ENCODE measurements at places on chromosomes 12 and 14.

- no peak for DNase-seq
Observed at GRCh38 chr14:69882116-69882864, 3.1 kb downstream of the SMOC1 start.

DNA sequence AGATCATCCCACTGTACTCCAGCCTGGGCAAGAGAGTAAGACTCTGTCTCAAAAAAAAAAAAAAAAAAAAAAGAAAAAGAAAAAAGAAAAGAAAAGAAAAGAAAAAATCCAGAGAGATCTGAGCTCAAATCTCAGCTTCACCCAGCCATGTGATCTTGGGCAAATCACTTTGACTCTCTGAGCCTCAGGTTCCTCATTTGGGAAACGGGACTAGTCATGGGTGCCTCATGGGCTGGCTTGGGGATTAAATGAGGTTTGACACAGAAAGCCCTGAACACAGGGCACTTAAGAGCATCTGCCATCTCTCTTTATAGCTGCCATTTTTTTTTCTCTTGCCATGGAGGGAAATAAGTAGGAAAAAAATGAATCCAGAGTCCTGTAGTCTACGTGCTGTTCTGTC is 86.2 kb upstream of the MYL2 start:
- DNase-seq: no peak

GRCh38 chr12:29730481-29730880 is 53.3 kb downstream of the TMTC1 start:
- DNase-seq: no peak

- DNase-seq: no peak
Observed at GRCh38 chr14:33486332-33486890, 464.5 kb downstream of the EGLN3 start.

DNA sequence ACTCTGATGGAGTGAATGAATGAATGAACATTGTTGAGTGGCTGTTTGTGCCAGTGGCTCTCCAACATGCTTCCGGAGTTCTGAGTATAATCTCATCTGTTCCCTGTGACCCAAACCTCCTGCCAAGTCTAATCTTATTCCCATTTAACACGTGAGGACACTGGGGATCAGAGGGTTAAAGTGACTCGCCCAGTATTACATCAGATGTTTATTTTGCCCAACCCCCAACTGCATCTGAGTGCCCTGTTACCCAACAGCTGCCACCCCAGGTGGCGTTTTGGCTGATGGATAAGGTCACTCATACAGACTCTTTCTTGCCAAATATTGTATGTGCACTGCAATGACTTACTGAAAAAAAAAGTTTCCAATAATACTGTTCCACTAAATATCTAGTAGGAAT is 210.9 kb downstream of the EXOC5 start:
- no peak for DNase-seq

DNA sequence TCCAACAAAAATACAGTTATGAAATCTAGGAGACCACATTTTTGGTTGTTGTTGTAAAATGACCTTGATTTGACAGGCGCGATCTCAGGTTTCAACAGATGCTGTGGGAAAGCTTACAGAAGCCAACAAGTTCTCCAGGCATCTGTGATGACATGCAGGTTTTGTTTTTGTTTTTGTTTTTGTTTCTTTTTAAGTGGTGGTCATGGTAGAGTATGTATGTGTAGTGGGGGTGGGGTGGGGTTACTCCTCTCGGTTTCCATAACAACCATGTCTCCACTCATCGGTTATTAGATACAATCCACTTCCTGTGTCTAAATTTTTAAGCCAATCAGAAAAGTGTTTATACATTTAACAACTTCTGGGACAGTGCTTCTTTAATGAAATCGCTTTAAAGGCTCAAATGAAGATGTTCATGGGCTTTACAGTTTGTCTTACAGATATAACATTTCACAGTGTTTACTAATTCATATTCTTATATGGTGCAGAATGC is 199.9 kb upstream of the FOXN3 start:
- DNase-seq: no peak

- no peak for DNase-seq
Observed at GRCh38 chr12:46160101-46160980, 108.5 kb downstream of the SLC38A1 start.

DNA sequence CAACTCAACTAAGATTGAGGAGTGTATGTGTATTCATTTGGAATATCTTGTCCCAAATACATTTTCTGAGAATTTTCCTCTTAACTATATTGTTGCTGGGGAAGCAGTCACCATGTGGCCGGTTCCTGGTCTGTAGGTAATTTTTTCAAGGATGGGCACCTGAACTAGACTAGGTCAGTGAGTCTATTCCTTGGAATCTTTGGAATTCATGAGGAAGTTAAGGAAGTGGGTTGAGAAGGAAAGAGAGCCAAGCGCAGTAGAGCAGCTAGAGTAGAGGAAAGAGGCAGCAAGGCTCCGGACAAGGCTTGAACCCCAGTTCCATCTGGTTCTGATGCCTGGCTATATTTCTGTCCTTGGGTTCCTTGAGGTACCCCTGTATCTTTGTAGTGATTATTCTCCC is 183.7 kb downstream of the DACT1 start:
- DNase-seq: no peak

DNA sequence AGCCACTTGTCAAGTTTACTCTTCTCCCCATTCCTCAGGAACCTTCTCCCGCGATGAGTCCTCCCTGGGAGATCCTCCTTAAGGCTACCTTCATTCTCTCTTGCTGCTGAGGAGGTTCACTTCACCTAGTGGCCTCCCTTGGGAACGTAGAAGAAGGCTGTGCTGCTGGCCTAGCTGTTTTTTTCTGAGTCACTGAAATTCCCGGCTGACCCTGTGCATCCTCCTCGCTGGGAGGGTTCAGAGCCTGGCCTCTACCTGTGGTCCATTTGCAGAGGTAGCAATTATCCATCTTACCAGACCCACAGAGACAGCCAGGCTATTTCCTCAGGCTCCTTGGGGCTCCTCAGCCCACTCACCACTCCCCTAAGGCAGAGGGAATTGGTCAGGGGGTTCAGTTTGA is 4.6 kb downstream of the KRT82 start:
- no peak for DNase-seq

GRCh38 chr14:95876761-95877538 is at the start of gene TUNAR:
Gene TUNAR (plus strand): TSS chr14:95876832.
- DNase-seq: no peak

DNA sequence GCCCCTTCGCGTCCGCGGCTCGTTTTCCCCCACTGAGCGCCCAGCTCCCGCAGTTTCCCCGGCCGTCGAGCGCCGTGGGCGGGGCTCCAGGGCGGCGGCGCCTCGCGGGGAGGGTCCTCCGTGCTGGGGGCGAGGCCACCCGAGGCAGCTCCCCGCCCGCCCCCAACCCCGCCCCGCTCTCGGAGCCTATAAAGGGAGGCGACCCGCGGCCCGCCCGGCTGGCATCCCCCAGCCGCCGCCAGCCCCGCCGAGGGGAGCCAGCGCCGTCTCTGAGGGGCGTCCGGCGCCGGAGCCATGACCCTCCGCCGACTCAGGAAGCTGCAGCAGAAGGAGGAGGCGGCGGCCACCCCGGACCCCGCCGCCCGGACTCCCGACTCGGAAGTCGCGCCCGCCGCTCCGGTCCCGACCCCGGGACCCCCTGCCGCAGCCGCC is at the start of gene TAMALIN:
TSS of gene TAMALIN (plus strand) at position 221 of the 432 bp plus-strand sequence. CDS start at position 295, 74 bp downstream.
- DNase-seq: peak; percentile 68

DNA sequence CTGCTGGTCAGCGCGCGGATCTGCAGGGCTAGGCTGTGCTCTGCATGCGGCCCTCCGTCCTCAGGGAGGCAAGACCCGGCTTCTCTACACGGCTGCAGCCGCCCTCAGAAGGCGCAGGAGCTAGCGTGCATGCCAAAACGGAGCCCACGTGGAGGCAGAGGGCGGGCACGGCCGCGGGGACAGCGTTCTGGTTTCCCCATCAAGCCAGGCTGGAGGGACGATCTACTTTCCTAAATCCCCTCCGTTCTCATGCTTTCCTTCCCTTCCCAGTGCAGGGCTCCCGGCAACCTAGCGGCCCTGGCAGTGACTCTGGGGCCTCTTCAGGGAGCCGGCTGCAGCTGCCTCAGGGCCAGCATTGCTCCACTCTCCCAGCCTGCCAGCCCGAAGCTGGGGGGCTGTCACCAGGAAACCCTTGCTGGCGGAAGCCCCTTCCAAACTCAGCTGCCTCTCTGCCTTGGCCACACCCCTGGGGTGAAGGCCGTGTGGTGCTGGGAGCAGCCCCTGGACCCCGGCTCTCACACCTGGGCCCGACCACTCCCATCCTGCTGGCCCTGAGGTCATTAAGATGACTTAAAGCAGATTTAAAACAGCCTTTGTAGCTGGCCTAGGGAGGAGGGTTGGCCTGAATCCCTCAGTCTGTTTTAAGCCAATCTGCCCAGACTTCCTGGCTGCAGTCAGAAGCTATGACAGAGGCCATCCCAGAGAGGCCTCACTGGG is 9.2 kb upstream of the GOLGA3 start:
- DNase-seq: no peak

DNA sequence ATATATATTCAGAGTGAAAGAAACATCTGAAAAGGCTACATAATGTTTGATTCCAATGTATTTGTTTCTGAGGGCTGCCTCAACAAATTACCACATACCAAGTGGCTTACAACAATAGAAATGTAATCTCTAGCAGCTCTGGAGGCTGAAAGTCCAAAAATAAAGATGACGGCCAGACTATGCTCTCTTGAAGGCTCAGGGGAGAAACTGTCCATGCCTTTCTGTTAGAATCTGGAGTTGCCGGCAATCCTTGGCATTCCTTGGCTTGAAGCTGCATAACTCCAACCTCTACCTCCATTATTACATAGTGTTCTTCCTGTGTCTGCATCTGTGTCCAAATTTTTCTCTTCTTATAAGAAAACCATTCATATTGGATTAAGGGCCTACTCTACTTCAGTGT is 68.1 kb upstream of the PLEKHG7 start:
- no peak for DNase-seq

- no peak for DNase-seq
Observed at GRCh38 chr12:89384050-89384758, 31.9 kb upstream of the DUSP6 start.

DNA sequence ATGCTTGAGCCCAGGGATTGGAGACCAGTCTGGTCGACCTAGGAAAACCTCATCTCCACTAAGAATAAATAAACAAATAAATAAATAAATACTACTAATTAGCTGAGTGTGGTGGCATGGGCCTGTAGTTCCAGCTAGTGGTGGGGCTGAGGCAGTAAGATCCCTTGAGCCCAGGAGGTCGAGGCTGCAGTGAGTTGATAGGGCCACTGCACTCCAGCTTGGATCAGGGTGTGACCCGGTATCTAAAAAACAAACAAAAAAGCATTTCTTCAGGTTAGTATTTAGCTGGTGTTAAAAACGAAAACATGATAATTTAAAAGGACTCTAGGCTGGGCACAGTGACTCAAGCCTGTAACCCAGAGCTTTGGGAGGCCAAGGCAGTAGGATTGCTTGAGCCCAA is 1.2 kb upstream of the FGD4 start:
- DNase-seq: no peak

DNA sequence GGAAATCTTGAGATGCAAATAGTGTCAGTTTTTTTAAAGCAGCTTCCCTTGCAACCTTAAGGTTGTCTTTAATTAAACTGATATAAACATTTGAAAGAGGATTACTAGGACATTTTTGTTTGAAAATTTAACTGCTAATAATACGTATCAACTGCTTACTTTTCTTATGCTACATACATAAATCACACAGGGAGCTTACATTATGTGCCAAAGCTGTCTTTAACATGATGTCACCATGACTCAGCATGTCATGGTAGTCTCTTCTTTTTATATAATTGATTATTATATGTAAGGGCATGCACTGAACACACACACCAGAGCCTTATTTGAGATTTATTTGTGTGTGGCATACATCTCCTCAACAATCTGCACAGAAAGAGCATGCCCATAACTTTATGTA is 63.0 kb upstream of the PTHLH start:
- DNase-seq: no peak

GRCh38 chr12:81105687-81106086 is 27.8 kb downstream of the ACSS3 start:
- no peak for DNase-seq

- no peak for DNase-seq
Observed at GRCh38 chr14:100576091-100577085, 10.8 kb downstream of the BEGAIN start.

- no peak for DNase-seq
Observed at GRCh38 chr12:66190519-66191370, 1.7 kb downstream of the IRAK3 start.

- DNase-seq: no peak
Observed at GRCh38 chr14:55964821-55965220, 153.4 kb upstream of the PELI2 start.

DNA sequence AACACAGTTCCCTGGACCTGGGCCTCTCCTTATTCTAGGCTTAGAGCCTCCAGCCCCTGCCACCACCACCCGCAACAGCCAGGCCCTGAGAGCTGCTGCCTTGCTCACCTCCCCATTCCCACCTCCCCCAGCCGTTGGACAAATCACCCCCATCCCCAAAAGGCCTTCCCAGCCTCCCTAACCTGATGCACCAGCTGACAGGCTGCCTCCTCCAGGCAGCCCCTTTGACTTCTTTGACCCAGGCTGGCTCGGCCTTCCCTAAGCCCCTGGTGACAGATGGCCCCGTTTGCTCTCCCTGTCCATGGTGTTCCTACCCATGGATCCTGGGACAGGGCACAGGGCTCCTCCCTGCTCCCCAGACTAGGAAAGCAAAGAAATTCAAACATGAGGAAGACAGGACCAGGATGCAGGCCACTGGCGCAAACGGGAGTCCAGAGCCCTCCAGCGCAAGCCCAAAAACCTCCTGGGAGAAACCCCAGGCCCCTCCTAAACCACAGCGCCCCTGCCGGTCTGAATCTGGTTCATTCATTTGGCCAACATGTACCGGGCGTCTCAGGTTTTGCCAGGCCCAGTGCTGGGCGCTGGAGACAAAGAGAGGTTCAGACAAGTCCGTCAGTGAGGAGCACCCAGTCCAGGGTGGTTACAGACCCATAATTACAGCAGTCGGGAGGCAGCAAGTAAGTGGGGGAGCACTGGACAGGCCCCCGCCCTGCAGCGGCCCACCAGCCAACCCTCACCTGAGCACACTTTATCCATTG is 2.4 kb downstream of the AKT1 start:
- DNase-seq: no peak

GRCh38 chr14:39558525-39558924 is 126.3 kb upstream of the FBXO33 start:
- no peak for DNase-seq
